ENCODE measurements at places on chromosomes 5 and 9. TPM values are rescaled to one million over a fixed set of nuclear protein-coding genes. Genes with fewer than 3 reads are reported as not detected.

The IL31RA gene
- 0.71 TPM for total RNA-seq

The DIPK1B gene
- total RNA-seq: 1.00 TPM

The FOXE1 gene
- not detected for total RNA-seq

The NOTCH1 gene
- total RNA-seq: 17.4 TPM

The ADAMTSL1 gene
- total RNA-seq: 26.1 TPM
